ENCODE measurements at places on chromosomes 5 and 9.

- no peak for DNase-seq
These were observed 369.9 kb upstream of the FAM174A start for GRCh38 chr5:100165309-100165708.

- DNase-seq, result no peak
These were observed 69.8 kb upstream of the CCDC112 start for GRCh38 chr5:115366223-115366622.

DNA sequence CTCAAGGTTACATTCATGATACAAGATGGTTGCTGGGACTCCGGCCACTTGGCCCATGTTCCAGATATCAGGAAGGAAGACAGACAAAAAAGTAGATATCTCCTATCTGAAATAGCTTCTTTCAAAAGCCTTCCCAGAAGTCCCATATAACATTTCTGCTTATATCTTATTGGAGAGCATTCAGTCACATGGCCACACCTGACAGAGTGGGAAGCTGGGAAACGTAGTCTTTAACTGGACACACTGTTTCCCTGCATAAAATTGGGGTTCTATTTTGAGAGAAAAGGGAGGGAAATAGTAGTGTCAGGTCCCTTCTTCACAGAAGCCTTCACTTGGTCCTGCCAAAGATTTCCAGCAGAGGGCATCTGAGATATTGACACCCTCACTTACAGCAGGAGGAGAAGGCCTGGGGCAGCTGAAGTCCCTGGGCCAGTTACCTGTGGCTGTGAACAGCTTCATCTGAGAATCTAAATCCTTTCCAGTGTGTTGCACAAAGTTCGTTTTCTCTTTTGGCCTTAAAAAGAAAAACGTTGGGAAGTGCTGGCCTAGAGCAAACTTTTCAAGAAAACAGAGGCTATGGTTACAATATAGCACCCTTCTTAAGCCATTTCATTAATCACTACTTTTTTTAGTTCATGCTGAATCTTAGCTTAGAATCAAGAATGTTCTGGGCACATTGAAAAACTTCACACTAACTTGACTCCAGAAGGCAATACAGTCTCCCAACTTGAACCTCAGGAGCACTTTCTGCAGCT lies 33.5 kb downstream of the SPEF2 start:
- peak; percentile 54 for DNase-seq

DNA sequence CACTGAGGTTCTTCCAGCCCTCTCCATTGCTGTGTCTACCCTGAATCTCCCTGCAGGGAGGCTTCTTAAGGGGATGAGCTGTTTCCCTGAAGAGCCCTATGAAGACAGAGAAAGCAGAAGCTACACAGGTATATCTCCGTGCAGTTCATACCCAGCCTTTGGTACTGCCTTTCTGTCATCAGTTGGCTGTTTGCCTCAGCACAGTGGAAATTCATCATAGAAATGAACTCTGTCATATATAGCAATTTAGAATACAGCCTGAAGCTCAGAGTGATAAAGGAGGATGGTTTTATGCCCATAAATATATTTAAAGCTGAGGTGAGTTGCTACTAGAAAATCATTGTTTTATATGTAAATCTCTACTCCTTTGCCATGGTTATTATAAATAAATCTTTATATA lies 42.6 kb upstream of the KCNN2 start:
- DNase-seq, result no peak

DNA sequence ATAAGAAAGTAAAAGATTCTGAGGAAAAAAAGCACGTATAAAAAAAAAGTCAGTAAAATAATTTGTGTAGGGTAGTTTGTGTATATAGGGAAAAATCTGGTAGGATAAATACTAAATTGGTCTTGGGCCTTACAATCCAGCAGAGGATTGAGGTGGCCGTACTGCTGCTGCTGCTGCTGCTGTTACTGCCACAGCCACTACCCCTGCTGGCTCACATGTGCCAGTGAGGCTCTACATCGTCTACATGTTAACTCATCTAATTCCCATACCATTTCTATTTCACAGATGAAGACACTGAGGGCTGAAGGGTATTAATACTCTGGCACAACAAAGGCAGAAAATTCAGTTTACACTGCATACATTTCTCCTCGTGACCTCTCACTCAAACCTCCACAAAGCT lies 928.5 kb downstream of the TLE4 start:
- no peak for DNase-seq
